Panc1 (cell line): ENCODE measurements at places on chromosomes 3 and 15.

DNA sequence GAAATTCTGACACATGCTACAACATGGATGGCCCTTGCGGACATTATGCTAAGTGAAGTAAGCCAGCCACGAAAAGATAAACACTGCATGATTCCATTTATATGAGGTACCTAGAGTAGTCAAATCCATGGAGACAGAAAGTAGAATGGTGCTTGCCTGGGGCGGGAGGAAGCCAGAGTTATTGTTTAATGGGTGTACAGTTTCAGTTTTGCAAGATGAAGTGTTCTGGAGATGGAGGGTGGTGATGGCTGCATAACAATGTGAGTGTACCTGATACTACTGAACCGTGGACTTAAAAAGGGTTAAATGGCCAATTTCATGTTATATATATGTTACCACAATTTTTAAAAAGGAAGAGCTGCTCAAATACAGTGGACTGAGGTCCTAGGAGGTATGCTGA is 66.9 kb downstream of the SEMA5B start:
- no peak for DNase-seq

DNA sequence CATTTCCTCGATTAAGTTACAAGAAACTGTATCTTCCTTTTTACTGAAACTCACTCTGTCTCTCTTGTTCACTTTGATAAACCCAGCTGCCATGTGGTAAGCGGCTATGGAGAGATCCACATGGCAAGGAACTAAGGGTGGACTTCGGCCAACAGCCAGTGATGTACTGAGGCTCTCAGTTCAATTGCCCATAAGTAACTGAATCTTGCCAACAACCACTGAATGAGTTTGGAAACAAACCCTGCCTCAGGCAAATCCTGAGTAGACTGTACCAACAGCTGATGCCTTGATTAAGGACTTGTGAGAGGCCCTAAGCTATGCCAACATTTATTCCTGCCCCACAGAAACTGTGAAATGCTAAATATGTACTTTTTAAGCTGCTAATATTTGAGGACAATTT is 433.5 kb downstream of the PLOD2 start:
- no peak for DNase-seq

- no peak for DNase-seq
These were observed 33.1 kb downstream of the CP start for GRCh38 chr3:149188494-149188893.

GRCh38 chr15:90435652-90436337 is 47.8 kb downstream of the IQGAP1 start:
- no peak for DNase-seq
